ENCODE measurements at places on chromosomes 11 and 22.

GRCh38 chr11:126008956-126009355 is 53.7 kb downstream of the CDON start:
- no peak for DNase-seq

DNA sequence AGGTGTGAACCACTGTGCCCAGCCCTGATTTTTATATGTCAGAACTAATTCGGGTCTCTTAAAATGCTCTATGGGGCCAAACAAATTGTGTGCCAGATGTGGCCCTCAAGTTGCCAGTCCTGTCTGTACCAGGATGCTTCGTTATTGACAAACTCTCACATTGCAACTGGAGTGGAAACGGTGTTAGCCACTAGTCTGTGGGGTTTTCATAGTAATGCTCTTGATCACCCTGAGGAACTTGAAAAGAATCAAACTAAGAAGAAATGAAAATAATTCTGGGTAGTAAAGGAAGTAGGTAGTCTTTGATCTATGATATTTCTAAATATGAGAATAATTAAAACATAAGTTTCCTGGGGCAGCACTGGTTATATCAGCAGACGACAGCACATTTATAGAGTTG is 67.3 kb upstream of the ADSL start:
- DNase-seq = no peak

DNA sequence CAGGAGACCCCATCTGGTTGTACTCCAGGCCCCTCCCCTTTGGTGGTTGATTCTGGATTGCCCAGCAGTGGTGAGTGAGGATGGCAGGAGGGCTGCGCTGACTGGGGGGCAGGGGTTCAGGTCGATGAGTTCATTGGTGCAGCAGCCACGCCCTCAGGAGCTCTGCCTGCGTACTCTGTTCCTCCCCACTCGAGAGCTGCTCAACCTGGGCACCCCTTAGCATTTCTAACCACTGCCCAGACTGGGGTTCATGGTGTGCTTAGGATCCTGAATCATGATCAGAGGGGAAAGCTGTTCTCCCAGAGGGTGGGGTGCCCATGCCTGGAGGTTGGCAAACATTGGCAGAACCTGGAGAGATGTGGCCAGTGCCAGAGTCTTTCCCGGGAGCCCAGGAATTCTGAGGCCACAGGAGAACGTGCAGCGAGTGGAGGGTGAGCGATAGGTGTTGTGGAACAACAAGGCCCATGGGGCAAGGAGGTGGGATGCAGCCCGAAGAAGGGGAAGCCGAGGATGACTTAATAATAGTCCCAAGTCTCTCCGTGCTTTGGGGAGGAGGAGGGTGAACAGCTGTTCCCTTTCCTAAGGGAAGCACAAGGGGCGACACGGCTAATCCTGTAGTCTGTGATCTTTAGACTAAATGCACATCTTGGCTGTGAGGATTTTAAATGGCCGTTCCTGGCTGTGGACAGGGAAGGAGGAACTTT is 75.5 kb downstream of the SCN3B start:
- DNase-seq = no peak

GRCh38 chr11:61485080-61485479 is 23.5 kb upstream of the LRRC10B start:
- no peak for DNase-seq

GRCh38 chr11:3934658-3935057 is 79.2 kb downstream of the STIM1 start:
- no peak for DNase-seq

DNA sequence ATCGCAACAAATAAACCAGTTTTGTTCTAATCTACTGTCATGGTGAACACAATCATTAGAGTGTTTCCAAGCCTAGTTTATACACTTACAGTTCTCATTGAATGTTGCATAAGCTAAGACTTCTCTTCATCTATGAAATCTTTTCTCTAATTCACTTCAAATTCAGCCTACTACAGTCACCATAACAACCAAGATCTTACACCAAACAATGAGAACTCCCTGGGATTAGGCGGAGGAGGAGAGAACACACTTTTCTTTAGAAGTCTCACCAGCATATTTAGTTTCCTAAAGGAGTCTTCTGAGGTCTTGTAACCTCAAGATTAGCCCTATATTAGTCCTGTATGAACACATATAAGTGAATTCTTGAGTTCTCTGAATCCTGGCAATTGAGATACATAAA is 1889.7 kb downstream of the LRRC4C start:
- no peak for DNase-seq

- no peak for DNase-seq
These were observed 123.8 kb downstream of the LARGE1 start for GRCh38 chr22:33796494-33796893.

- no peak for DNase-seq
These were observed 17.1 kb upstream of the SYVN1 start for GRCh38 chr11:65151331-65151899.

DNA sequence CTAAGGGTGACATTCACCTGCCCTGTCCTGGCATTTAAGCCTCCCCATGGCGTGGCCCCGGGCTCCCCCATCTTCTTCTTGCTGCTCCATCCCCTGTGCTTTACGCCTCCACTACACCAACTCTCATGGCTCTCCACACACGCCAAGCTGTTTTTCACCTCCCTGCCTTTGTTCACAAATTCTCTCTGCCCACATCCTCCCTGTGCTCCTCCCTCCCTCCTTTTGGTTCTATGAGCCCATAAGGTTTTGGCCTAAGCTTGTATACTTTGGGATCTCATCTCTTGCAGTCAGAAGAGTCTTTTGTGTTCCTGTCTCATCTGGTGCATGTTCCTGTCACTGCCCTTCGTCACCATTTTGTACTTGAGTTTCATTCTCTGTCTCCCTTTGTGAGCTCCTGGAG is 4.6 kb upstream of the DNAL4 start:
- DNase-seq = no peak

DNA sequence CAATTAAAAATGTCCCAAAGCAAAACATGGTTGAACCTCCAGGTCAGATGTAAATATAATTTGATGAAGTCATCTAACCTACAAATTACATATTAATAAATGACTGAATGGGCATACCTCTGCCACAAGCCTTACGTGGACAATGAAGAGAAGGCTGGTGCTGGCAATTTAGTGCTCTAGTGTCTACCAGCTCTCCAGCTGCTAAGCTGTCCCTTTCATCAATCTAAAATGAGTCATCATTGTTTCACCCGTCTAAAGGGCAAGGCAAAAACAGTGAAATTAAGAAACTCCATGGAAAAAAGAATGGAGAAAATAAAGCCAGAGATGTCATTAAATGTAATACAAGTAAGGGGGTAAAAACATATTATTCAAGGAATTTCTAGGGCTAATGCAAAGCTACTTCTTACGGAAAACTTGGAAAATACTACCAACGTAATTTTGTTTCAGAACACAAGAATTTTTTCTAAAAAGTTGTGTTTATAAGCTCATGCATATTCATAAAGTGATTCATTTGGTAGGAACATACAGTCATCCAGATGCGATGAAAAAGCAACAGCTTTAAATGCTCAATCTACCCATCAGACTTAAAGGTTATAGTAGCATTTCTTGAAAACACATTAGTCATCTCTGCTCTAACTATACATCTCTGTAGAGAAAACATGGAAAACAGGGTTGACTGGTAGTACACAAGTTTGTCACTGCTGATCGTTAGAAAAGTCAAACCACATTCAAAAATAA is 71.5 kb downstream of the SIK3 start:
- no peak for DNase-seq

DNA sequence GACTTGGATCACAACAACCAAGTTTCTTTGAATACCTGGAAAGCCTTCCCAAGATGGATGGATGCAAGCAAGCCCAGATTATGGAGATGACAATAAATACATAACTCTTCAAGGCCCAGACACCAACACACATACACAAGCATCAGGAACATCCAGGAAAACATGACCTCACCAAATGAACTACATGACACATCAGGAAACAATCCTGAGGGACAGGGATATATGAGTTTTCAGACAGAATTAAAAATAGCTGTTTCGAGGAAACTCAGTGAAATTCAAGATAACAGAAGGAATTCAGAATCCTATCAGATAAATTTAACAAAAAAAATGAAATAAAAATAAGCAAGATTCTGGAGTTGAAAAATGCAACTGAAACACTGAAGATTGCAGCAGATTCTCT is 659.4 kb downstream of the METTL15 start:
- no peak for DNase-seq

DNA sequence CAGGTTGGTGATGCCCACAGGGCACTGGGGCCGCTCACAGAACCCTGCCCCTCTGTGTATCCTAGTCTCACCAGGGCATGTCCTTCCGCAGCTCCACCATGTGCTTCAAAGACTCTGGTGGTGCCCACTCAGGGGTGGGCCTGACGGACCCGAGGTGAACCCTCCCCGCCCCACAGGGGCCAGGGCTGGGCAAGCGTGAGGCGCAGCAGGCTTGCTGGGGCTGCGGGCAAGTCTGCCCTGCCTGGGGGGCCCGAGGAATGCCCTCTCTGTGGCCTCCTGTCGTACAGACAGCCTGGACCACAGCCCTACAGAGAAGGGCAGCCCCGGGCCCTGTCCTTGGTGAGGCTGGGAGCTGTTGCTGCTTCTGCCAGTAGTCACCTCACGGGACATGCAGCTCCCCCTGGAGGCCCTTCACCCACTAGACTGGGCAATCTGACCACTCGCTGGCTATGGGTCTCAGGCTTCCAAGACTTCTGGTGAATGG is 40.2 kb downstream of the TBX1 start:
- no peak for DNase-seq

- peak; percentile 73 for DNase-seq
These were observed 410.7 kb upstream of the API5 start for GRCh38 chr11:42901084-42901483.

GRCh38 chr11:95487391-95487790 is 256.4 kb upstream of the SESN3 start:
- no peak for DNase-seq

DNA sequence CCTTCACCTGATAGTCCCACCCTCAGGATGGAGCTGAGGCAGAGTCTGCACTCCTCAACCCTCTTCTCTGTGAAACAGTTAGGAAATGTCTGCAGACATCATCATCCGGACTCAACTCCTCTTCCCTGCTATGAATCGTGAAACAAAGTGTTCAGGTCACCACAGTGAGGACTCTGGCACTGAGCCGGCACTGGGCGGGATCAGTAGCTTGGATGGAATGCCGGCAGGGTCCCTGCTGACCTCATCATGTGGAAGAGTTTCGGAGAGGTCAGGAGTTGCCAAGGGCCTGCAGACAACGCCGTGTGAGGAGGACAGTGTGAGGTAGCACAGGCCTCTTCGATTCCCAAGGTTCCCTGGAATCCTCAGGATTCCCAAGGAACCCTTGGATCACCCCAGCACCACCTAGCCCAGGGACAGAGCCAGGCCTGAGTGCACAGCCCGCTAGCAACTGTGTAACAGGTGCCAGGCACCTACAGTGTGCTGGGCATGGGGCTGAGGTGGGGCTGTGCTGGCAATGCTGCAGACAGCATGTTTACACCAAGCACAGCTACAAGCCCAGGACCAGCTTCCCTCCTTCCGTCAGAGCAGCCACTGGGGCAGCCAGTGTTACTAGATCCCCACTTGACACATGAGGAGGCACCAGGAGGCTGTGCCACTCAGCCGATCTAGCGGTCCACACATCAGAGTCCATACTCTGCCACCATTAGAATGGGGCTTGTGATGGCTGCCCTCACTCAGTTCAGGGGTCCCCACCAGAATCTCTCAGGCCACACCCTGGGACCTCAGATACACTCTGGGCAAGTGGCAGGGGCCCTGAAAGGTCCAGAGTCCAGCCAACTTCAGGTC is 693 bp upstream of the LINC01488 start:
- DNase-seq = no peak

- DNase-seq = no peak
These were observed 2.8 kb downstream of the PISD start for GRCh38 chr22:31659246-31659645.

Data from NCI-H1092 treated with DMSO at 0.1 percent for 48 hours (cell line).